Right hindlimb (tissue), 1 donor: ENCODE measurements at places on chromosomes 3 and 15.

GRCh38 chr3:76990606-76991005 lies 49.3 kb upstream of the ROBO2 start:
- DNase-seq = no peak

- DNase-seq = no peak
These were observed 140.6 kb downstream of the GBE1 start for GRCh38 chr3:81620849-81621248.

GRCh38 chr3:16647668-16648067 lies 42.4 kb upstream of the DAZL start:
- no peak for DNase-seq

DNA sequence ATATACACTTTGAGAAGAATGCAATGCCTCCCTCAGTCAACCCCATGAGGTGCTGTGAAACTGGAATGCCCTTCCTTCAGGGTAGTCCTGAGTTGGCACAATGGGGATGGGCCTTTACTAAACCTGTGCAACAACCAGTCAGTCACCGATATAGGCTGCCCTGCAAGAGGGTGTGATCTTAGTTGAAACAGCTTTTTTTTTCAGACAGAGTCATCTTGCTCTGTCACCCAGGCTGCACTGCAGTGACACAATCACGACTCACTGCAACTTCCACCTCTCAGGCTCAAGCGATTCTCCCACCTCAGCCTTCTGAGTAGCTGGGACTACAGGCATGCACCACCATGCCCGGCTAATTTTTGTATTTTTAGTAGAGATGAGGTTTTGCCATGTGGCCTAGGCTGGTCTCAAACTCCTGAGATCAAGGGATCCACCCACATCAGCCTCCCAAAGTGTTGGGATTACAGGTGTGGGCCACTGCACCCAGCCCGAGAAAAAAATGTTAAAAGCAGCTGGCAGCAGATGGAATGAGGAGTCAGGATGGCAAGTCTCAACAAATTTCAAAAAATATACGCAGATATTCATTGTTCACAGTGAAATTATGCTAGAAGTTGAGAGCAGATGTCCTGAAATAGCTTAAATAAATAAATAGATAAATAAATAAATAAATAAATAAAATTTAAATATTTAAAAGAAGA lies 31.8 kb downstream of the MYO5A start:
- no peak for DNase-seq

- DNase-seq = no peak
These were observed 27.8 kb downstream of the RBPMS2 start for GRCh38 chr15:64747578-64747977.

- peak; percentile 87 for DNase-seq
These were observed 32.3 kb upstream of the AMOTL2 start for GRCh38 chr3:134406331-134407238.

DNA sequence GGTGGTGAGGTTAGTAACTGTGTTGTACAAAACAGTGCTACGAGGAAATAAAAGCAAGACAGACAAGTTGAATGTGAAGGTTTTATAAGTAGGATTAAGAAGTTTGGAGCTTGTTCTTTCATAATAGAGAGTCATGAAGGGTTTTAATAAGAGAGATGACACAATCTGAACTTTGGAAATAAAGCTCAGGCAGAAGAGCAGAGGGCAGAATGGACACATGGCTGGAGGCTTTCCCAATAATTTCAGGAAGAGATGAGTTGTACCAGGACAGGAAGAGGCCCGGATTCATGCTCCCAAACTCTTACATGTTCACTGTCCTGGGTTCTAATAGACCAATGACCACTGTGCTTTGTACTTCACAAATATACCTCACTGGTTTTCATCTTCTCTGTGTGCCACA lies 194.8 kb downstream of the SLC9A9 start:
- DNase-seq = no peak

DNA sequence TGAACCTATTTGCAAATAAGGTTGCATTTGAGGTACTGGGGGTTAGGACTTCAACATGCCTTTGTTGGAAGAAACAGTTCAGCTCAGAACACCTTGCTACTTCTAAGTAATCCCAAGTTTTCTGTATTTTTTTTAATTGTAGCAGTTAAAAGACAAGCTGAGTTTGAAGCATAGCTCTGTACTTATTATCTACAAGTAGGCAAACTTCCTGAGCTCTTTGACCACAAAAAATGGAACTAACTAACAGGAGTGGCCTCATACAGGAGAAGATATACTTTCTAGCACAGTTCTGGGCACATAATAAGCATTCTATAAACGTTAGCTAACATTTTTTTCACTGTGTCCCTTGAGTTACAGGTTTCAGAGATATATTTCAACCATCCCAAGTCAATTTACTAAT lies 159.2 kb downstream of the CHST2 start:
- no peak for DNase-seq

DNA sequence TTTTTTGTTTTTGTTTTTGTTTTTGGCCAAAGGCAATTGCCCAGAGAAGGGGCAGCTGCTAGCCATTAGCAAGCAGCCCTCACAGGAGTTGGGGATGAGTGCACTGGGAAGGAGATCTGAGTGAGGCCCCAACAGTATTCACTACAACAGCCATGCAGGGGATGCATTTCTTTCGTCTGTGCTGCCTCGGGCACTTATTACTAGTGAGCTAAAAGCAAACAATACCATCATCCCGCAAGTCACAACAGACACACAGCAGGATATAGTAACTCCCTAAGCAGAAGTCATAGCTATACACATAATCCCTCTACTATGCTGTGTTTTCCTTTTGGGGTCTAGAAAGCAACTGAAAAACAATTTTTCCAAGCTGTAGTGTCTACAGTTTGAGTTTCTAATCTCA lies 27.2 kb downstream of the CRTAP start:
- DNase-seq = no peak

- no peak for DNase-seq
These were observed 75.9 kb upstream of the SPRED1 start for GRCh38 chr15:38176691-38177090.

DNA sequence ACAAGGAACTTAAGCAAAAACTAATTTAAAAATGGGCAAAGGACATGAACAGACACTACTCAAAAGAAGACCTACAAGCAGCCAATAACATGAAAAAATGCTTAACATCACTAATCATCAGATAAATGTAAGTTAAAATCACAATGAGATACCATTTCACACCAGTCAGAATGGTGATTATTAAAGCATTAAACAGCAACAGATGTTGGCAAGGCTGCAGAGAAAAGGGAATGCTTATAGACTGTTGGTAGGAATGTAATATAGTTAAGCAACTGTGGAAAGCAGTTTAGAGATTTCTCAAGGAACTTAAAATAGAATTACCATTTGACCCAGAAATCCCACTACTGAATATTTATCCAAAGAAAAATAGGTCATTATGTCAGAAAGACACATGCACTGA lies 482.2 kb downstream of the SQOR start:
- no peak for DNase-seq

DNA sequence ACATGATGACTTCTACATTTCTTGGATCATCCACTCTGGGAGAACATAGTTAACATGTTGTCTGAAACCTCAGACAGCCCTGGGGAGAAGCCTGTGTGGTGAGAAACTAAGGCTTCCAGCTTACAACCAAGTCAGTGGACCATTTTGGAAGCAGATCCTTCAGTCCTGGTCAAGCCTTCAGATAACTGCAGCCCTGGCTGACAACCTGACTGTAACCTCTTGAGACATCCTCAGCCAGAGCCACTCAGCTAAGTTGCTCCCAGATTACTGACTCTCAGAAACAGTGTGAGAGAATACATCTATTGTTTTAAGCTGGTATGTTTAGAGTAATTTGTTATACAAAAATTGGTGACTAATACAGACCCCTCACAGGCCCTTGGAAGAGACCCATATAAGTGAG lies 50.9 kb upstream of the KPNA4 start:
- DNase-seq = no peak

DNA sequence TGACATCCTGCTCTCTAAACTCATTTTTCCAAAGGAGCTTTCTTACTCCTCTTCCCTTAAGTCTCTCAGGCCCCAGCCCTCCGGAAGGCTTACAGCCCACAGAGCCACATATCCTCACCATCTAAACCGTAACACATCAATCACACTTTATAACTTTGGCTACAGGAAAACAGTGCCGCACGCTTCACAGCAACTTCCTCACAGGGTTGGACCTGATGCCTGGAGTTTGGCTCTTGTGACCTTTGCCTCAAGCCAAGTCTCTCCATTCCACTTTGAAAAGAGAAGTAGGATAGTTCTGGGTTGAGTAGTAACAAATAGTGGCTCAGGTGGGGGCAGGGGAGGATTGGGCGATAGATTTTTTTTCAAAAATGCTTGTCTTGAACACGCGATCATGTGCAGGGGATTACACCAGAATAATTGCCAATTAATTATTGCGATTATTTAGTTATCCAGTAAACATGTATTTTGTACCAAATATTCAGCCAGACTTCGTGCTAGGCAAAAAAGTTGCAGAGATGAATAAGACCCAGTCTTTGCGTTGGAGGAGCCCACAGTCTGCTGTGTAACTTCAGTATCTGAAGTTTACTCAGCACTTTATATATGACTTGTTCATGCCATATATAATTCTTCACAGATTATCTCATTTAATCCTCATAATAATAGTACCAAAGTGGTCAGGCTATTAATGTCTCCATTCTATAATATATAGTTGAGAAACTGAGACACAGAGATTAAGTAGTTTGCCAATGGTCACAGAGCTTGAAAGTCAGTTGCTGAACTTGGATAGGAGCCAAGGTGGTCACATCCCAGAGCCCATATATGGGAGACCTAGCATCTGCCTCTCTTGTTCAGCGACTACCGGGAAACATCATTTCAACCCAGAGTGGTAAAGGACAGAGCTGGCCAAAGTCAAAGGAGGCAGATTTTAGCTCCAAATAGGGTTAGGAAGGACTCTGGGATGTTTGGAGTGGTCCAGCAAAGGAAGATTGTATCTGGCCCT lies 2.4 kb upstream of the ETV5 start:
- DNase-seq = no peak

DNA sequence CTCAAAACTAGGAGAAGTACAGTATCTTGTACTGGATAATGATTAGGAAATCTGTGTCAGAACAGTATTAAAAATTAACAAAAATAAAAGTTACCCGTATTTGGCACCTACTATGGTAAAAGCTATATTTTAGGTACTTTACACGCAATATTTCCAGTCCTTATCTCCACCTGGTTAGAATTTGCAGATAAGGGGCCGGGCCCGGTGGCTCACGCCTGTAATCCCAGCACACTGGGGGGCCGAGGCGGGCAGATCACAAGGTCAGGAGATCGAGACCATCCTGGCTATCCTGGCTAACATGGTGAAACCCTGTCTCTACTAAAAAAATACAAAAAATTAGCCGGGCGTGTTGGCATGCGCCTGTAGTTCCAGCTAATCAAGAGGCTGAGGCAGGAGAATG lies 28.4 kb downstream of the MKRN2OS start:
- no peak for DNase-seq

GRCh38 chr3:172289583-172289982 lies 158.7 kb downstream of the GHSR start:
- DNase-seq = no peak

DNA sequence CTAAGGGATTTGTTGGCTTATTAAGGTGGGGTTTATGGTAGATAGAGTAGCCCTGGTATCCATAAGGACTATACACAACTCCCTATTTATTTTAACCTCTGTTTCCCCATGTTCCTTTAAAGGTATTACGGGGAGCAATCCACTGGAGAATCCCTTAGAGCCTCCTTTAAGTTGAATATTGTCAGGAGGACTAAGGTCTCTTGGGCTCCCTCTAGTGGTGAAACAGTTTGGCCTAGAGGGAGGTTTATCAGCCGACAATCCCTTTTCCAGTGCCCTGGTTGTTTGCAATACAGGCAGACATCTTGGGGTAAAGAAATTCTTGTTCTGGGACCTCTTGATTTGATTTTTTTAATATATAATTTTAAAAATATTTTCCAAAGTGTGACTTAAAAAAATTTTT lies 12.9 kb downstream of the OPA1 start:
- DNase-seq = no peak

GRCh38 chr15:77329202-77329601 lies 90.7 kb downstream of the PEAK1 start:
- DNase-seq = no peak

- no peak for DNase-seq
These were observed 42.6 kb downstream of the WHAMM start for GRCh38 chr15:82851981-82852511.

DNA sequence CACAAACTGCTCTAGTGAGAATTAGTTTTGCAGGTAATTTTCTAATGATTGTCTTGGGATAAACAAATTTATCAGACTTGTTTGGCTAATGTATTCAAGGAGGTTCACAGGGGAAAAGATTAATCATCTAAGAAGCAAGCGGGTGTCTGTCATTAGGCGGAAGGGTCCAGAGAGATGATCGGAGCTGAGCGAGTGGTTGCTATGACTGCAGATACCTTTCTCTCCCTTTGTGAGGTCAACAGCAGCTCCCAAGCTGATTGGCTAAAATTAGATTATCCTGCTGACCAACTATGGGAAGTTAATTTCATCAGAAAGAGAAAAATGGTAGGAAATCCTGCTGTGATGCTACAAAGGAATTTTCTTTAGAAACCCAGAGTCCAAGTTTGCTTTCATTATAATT lies 276.0 kb downstream of the SOX2 start:
- DNase-seq = no peak

GRCh38 chr15:61879219-61879618 lies 181.0 kb downstream of the VPS13C start:
- no peak for DNase-seq

- DNase-seq = no peak
These were observed 101.2 kb upstream of the TSC22D2 start for GRCh38 chr3:150306906-150307305.

DNA sequence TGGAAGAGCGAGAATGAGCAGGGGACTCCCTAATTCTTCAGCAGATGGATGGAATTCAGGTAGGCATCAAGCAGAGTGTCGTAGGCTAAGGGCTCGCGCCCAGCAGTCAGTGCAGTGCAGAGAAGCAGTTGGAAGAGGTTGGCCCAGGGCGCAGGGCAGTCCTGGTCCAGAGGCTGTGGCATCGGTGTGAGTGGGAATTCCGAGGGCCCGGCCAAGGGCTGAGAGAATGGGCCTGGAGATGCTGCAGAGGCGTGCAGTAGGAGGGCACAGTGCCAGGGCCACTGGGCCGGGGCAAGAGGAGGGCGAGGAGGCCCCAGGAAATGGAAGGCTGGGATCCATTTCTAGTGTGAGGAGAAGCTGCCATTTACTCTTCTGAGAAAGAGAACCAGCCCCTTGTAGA lies 74.4 kb downstream of the AAGAB start:
- no peak for DNase-seq

DNA sequence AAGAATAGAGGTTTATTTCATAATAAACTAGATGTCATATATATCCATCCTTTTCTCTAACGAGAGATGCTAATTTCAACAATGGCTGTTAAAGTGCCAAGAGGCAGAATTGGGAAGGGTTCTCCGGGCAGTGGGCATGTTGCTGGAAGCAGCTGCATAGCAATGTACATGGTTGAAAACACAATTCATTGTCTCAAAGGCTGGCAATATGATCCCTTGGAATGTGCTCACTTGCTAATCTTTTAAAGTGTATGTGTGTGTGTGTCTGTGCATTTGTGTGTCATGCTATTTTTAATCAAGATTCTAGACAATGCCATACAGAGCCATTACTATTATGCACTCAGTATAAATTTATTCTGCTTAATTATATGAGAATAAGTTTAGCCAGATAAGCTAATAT lies 1020.3 kb downstream of the NAALADL2 start:
- DNase-seq = no peak
